ENCODE measurements at places on chromosomes 5 and 9.

DNA sequence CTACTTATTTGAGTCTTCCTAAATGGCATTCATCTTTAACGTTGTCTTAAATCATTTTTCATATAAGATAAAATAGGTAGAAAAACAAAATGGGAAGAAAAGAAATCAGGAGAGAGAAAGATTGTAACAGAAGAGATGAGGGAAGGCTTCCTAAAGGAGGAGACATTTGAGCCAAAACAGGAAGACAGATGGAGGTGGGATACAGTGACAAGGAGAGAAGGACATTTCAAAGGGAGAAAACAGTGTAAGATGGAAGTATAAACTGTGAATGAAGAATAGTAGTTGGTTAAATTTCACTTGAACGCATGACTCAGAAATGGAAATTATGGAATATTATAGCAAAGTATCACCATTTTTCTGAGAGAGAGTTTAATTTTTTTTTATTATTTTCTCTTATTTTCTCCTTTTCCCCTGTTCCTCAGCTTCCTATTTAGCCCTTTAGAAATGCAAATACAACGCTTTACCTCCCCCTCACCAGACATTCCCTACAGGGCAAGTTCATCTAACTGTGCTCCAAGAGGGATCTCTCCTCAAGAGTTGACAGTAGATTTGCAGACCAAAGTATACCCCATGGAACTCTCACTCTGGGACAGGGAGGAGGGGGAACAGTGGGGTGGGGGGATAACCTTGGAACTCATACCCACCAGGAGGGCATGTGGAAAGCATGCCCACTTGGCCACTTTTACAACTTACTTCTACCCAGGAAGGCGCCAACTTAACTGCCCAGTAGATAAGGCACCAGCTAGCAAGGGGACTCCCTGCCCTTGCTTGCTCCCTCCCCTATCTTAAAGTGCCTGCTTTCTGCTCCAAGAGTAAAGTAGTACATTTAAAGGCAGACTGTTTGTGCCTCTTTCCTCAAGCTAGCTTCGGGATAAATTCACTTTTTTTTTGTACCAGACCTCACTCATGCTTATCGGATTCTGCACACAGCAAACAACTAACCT, 304.7 kb upstream of the POU5F2 start:
- no peak for DNase-seq

- no peak for DNase-seq
These were observed 15.9 kb upstream of the DUSP1 start for GRCh38 chr5:172786736-172787462.

- no peak for DNase-seq
These were observed 6.5 kb downstream of the SLC25A48 start for GRCh38 chr5:135840959-135841358.

DNA sequence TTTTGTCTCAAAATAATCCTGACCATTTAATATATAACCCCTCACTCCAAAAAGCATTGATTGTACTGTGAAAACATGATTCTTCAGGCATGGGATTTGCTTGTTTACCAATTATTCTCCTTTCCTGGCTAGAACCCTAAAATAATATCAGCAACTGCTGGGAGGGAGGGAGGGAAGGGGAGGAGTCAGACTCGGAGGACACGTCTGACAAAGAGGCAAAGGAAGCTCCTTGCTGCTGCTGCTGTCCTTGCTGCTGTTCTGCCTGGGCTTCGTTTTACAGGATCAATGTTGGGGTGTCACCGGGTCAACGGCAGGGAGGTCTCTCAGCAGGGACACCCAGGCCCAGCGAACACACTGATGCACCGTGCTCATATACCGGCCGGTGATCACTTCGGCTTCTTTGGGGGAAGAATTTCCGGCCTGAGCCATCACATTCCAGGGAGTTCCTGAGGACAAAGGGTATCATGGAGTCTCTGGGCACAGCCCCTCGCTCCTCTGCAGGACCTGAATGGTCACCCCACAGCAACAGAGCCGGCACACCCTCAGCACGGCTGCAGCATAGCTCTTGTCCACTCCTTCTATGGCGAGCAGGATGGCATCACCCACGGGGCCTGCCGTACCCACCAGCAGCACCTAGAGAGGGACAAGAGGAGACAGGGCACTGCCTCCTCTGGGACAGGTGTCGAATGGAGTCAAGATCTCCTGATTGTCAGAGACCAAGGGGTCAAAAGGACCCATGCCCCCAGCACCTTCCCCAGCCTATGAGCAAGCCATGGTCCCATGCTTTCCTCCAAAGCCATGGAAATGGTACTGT, 27.9 kb downstream of the MED10 start:
- no peak for DNase-seq

GRCh38 chr9:82621447-82621846, 441.5 kb downstream of the RASEF start:
- DNase-seq, result no peak

GRCh38 chr5:137791799-137792198, 37.6 kb upstream of the HNRNPA0 start:
- DNase-seq, result no peak

GRCh38 chr9:133904346-133905090, 87.6 kb downstream of the VAV2 start:
- DNase-seq, result no peak

DNA sequence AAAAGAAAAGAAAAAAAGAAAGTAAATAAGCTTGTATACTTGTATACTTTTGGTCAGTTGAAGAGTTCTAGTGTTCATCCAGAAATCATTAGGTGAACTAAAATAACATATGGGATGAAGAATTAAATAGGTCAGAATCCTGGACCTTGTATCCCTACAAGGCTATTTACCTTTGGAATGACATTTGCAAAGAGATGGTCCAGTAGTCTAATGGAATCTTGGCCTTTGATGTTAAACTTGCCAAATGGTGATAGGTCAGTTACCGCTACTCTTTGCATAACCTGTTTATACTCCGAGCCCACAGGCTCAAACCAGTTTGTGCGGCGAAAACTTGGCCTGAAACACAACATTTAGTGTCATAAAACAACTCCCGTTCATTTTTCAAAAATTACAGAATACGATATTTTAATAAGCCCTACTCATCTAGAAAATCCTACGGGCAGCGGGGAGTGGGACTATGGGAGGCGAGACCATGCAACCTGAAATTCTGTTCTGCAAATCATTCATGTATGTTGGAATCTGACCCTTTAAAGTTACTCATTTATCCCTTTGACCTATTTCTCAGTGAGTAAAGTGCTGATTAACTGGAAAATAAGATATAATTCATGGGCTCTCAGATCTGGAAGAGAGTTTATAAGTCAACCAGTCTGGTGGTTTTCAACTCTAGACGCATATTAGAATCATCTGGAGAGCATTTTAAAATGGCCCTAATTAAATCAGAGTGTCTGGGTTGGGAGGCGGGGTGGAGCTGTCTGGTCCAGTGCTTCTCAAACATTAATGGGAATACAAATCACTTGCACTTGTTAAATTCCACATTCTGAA, 38.6 kb downstream of the DMGDH start:
- no peak for DNase-seq

GRCh38 chr9:103296189-103296588, 301.1 kb downstream of the CYLC2 start:
- no peak for DNase-seq

- DNase-seq, result peak; percentile 25
These were observed 49.5 kb downstream of the C5orf22 start for GRCh38 chr5:31581498-31582099.

GRCh38 chr5:173187054-173187743, 42.9 kb downstream of the BNIP1 start:
- peak; percentile 9 for DNase-seq

DNA sequence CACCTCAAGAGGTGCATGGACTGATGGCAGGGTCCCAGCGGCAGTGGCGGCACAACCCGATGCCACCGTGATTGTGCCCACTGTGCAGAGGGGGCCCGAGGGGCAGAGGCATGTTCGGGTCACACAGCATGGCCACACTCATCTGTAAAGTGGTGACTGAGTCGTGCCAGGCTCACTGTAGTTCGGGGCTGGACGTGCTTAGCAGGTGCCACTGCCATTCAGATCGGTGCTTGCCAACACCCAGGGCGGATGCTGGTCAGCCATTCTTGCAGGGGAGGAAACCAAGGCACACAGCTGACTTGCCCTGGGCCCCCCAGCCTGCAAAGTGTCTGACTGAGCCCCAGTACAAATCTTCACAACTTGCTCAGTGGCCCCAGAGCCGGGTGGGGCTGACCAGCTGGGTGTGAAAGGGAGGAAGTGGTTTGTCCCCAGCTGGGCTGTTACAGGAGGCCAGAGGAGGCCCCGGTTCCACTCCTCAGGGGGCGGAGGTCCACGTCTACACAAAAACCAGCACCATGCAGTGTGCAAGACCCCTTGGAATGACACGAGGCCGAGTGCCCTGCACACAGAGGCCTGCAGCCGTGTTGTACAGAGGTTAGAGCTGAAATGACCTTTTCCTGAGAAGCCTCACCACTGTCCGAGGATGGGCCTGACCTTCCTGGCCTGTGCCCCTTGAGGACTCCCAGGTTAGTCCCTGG, 17.9 kb downstream of the FGD3 start:
- peak; percentile 52 for DNase-seq

DNA sequence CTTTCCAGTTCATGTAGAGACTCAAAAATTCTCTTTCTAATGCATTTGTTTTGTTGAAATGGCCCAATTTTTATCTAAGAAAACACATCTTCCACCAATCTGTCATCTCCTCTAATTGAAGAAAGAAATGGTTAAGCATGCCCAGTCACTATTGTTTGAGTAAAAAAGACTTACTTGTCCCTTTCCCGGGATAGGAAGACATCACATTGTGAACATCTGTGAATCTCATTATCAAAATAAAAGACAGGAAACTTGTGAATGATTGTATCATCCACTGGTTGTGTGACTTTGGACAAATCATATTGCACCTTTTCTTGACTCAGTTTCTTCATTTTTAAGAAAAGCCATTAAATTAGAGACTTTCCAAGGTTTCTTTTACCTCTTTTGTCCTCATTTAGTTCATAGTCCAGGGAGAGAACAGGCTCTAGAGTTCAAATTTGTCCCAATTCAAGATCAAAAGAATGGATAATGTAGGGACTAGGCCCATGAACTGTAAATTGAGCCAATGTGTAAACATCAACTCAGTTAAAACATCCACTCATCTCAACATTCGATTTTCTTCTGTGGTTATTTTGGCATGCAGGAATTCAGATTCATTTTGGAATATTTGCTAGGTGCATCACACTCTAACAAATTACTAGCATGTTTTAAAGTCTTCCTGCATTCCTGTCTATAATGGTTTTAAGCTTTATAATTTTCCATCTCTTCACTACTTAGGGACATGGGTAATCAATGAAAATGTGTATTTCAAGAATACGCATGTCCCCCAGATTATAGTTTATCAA, 838.0 kb upstream of the WWC1 start:
- no peak for DNase-seq

DNA sequence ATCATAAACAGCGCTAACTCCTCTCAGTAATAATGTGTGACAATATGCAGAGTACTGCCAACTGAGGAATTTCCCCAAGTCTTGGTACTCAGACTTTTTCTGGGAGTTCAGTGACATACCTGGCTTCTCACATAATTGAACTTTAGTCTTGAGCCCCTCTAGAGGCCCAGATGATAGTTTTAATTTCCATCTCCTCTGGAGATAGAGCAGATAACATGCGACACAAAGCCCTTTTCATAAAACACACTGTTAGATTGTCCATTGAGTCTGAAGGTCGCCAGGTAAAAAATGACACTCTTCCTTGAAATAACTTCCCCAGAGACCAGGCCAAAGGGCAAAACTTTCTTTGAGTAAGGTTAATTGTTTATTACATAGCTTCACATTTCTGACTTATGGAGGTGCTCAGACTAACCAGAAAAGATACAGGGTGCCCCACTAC, 476.0 kb downstream of the RASEF start:
- no peak for DNase-seq

DNA sequence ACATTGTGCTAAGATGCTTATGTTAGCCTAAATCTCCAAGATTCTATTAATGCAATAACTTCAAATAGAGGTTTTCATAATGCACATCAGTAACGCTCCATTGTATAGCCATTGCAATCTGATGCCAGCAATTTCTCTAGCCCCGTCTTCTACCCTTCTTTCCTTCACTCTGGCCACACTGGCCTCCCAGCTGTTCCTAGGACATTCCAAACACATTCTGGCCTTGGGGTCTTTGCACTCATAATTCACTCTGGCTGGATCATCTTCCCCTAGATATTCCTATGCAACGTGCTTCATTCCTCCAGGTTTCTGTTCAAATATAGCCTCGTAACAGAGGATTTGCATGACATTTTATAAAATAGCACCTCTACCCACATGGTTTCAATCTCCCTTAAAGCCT, 23.3 kb downstream of the FAM81B start:
- no peak for DNase-seq

DNA sequence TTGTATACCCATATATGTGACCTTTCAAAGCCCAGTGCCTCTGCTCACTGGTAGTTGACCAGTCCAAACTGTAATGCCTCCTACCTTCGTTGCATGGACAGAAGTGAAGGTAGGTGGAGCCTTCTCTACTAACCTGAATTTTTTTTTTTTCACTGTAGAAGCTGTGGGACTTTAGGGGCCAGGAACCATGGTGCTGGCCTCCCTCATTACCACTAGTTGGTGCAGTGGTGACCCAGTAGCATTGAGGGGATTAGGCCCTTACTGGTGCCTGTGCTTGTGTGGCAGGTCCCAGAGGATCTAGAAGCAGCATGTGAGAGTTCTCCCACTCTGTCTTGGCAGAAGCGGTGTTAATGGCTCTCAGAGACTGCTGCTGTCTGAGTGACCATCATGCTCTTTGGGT, 2.3 kb downstream of the RALGPS1 start:
- no peak for DNase-seq

DNA sequence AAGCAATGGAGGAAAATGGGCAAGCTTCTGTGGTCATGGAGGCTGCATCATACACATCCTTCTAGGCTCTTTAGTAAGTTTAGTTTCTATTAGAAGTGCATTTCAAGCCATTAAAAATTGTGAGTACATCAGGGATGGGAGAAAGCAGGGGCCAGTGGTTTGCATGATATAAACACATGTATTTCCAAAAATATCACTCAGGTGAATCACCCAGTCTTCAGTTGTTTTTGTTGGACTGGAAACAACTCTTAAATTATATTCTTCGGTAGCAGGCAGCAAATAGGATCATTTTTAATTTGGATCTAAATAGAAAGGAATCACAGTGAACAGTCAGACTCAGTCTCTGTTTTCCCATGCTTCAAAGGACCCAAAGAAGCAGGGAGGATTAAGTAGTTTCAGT, 657.9 kb downstream of the TLR4 start:
- no peak for DNase-seq

DNA sequence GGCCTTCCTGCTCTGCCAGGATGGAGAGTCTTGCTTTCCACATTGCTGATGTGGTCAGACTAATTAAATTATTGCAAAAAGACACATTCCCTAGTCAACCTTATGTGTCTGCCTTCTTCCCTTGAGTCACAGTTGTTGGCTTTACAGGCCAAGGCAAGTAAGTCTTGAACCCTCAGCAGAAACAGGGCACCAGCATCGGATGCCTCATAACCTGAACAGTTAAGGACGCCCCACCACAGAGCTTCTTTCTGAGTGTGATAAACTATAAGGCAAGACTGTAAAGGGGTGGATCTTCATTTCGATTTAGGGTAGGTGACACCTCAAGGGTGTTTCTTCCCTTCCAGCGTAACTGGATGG, 670 bp upstream of the KIF2A start:
- DNase-seq, result peak; percentile 42

Measured in activated CD4-positive, alpha-beta T cell treated with anti-CD3 and anti-CD28 coated beads, Interleukin-2, Interleukin-4, amounts not matched to agents 100 ng/mL and 50 ng/mL, durations not matched to agents 16 hours and 8 hours (primary cell).